Epithelial cell of umbilical artery (primary cell): ENCODE measurements at places on chromosomes 7 and 10. TPM values are rescaled to one million over a fixed set of nuclear protein-coding genes. Genes with fewer than 3 reads are reported as not detected.

INA gene
- under 0.01 and 0.15 TPM in 2 replicates for total RNA-seq

ELN gene
- total RNA-seq: 0.30 TPM in 1 of 2 replicates, not detected in the other

DNAJC9 gene
- 54.6 and 56.8 TPM in 2 replicates for total RNA-seq

SPDYE9 gene
- total RNA-seq: not detected in 2 replicates

CYP26C1 gene
- total RNA-seq: 0.32 and 1.4 TPM in 2 replicates
